Stimulated activated CD4-positive, alpha-beta T cell treated with anti-CD3 and anti-CD28 coated beads, Interleukin-1b, Interleukin-23, amount 100 ng/mL, for 1 hour (primary cell): ENCODE measurements at places on chromosomes 7 and 10.
A peak's percentile ranks its signal among the peaks of the same experiment; 100 is the strongest.

DNA sequence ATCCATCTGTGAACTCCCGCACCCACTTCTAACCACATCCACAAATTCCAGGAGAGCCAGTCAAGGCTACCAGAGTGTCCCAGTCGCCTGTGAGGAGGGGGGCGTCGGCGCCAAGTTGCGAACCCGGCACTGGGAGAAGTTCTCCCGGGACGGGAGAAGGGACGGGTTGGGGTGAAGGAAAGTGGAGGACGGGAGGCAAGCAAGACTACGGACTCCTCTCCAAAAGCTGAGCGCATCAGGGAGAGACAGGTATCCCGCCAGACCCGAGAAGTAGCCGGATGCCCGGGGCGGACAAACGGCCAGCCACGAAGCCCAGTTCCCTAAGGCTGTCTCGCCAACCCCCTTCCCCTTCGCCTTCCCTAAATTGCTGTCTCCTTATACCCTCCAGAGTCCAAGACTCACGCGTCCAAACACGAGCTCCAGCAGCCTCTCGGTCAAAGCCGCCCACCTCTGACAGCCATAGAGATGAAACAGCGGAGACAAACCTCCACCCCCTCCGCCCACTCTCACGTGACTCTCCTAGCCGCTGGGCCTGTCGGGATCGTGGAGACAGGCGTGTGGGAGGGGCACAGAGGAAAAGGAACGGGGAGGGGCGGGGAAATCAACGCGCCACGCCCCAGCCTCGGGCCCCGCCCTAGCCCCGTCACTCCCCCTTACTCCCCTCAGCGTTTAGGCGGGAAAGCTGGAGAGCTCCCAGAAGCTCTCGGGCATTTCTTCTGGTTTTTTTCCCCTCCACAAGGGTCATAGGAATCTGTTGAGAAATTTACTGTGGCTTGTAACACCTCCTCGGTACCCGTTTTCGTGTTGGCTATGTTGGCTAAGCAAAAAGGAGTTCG lies at the start of gene MICU1:
Gene MICU1 (minus strand): TSS at position 472 of the 836 bp plus-strand sequence. CDS start 59,286 bp downstream, outside the sequence.
- DNase-seq, result peak; percentile 89

DNA sequence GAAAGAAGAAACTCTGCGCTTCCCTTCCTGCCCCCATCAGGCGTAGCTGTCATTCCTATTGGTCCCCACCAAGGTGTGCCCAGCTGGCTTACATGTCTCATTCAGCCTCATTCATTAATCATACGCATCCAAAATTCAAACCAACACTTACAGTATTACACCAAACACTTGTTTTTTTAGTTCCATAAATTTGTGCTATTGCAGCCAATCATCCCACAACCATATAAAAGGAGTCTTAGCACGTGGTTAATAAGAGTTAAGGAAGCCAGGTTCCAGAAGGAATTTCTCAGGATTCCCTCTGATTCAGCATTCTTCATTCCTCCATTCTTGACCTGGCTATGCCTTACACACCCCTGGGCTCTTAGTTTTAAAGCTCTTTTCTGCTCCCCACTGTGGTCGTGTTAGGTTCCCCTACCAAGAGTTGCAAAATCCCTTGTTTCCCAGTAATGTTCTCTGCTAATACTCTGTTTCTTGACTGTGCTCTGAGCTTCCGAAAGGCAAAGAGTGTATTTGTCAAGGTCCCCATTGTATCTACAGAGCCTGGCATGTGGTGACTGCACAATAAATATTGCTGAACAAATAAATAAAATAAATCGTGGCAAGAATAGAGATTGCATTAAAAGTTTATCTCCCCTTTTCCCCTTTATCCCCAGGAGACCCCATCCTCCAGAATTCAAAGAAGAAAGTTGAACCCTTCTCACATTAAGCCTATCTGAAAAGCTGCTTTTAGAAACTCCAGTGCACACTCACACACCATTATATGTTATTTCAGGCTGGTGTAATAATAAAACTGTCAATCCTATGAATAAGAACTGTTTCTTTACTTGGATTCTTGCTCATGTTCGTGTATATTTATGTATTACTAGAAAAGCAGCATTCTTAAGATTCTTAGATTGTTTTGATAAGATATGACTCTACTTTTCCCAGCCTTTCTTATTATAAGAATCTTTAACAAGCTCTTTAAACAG lies 514.4 kb downstream of the INHBA start:
- DNase-seq, result no peak

- no peak for DNase-seq
Observed at GRCh38 chr7:20351901-20352300, 21.2 kb downstream of the ITGB8 start.

- no peak for DNase-seq
Observed at GRCh38 chr7:33137103-33137502, 7.7 kb downstream of the BBS9 start.

DNA sequence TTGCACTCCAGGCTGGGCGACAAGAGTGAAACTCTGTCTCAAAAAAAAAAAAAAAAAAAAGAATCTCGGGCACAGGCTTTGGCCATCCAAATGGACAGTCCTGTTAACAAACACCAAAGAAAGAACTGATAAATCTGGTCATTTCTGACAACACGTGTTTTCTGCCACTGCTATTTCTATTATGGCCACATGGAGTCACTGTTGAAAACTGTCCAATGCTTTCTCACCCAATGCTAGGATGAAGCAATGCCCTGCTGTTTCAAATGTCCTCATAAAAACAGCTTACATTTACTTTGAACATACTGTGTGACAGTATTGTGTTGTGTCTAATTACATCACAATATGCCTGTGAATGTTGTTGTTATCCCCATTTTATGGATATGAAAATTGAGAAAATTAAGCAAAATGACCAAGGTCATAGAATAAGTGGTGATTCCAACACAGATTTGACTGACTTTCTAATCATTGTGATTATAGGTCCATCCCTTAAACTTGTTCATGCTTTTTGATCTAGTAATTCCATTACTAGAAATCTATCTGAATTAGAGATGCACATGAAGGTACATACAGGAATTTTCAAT lies 19.9 kb upstream of the MAP3K8 start:
- no peak for DNase-seq

DNA sequence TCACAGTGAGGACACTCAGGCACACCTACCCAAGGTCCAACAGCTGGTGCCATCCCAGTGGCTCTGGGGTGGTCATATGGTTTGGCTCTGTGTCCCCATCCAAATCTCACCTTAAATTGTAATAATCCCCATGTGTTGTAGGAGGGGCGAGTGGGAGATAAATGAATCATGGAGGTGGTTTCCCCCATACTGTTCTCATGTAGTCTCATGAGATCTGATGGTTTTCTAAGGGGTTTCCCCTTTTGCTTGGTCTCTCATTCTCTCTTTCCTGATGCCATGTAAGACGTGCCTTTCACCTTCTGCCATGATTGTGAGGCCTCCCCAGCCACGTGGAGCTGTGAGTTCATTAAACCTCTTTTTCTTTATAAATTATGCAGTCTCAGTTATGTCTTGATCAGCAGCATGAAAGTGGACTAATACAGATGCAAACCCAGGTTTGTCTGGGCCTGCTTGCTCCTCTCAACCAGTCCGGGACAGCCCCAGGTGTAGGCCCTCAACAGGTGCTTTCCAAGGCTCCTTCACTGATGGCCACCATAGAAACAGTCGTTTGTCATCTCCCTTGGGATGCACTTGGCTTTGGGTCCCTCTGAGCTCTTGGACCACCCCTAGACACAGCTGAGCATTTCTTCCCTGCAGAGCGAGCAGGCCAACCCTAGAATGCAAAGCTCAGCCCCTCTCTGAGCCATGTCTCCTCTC lies 101.3 kb upstream of the CTBP2 start:
- DNase-seq, result no peak

DNA sequence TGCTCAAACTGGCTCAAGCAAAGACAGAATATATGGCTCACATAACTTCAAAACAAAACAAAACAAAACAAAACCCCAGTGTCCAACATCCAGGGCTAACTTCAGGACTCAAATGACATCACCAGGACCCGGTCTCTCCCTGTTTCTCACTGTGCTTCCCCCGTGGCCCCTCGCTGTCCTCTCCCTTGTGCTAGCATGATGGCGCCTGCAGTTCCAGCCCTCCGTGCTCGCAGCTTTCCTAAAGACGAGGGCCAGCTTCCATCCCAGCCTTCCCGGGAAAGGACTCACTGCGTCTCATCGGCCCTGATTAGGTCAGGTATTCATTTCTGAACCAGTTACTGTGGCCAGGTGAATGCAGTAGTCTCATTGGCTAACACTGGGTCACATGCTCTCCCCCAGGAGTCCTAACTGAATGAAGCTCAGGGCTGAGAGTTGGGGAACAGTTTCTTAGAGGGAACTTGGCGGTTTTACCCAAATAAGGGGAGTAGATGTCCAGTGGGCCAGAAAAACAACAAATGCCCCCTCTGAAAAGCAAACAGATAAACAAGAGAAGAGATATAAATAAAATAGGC lies 33.0 kb upstream of the CTBP2 start:
- DNase-seq, result no peak

- no peak for DNase-seq
Observed at GRCh38 chr7:122984021-122984420, 11.5 kb downstream of the TAS2R16 start.

DNA sequence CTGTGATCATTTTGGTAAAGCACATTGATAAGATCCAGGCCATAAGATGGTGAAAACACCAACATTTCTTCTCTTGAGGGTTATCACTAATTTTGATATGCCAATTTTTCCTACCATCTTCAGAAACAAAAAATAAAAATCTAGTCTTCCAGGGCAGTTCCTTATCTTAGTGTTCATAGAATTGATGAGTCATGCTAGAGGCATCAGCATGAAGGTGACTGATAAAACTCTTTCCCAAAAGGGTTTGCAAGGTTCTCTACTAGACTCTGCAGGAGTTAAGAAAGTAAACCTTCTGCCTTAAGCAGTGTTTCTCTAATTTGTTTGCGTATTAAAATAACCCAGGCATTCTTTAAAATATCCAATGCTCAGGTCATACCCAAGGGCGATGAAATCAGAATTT lies 483.1 kb upstream of the CNTNAP2 start:
- DNase-seq, result no peak

- no peak for DNase-seq
Observed at GRCh38 chr10:47423476-47423875, 39.4 kb upstream of the ZNF488 start.

DNA sequence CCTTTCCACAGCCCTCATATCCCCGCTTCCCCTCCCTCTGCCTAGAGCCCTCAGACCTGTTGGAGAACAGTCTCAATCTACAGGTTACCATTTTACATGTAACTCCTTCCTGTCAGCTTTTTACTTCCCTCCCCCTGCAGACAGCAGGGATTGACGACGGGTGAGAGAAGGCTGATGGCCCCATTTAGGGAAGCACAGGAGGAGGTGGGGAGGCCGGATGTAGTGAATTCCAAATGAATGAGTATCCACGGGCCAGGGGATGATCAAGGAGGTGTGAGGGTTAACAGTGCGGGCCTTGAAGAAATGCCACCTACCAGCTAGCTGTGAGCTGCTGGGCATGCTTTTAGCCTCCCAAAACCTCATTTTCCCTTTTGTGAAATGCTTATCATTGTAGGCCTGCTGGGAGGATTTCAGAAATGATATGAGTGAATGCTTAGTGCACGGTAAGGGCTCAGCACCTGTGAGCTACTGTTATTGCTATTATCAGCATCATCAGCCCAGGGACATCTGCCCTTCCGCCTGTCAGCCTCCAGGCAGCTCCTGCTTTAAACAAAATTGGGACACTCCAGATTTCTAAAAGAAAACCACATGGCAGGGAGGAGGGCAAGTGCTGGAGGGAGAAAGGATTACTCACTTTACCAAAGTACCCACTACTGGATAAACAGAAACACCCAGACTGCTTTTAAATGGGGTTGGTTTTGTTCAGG lies 6.5 kb upstream of the NANOS1 start:
- no peak for DNase-seq

GRCh38 chr10:20287586-20287985 lies 471.4 kb downstream of the PLXDC2 start:
- no peak for DNase-seq

DNA sequence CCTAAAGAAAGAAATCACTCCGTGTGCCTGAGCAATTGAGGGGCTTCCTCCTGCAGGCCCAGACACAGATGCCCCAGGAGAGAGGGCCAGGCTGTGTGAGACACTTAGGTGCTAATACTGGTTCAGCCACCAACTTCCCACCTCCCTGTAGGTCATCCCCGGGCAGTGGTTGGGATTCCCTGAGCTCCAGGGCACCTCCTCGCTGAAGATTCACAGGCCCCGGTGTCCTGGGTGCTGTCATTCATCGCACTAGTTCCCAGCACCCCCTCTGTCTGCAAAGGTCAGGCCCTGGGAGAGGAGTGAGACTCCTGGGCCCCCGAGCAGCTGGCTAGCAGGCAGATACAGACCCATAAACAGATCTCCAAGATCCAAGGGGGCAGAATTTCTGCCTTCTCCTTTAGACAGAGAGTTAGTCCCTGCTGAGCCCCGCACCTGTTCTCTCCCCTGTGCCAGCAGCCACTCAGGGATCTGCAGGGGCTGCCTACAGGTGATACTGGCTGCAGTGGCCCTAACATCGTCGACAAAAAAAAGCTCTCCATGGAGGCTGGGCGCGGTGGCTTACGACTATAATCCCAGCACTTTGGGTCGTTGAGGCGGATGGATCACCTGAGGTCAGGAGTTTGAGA lies 38.2 kb upstream of the GTF2I start:
- DNase-seq, result no peak

- no peak for DNase-seq
Observed at GRCh38 chr10:76466836-76467503, 1035.5 kb downstream of the LRMDA start.
